Activated CD8-positive, alpha-beta memory T cell treated with anti-CD3 and anti-CD28 coated beads, Interleukin-2, amount 10 ng/mL, durations not matched to agents 7 days and 5 days (primary cell): ENCODE measurements at places on chromosomes 4 and X. TPM values are rescaled to one million over a fixed set of nuclear protein-coding genes. Genes with fewer than 3 reads are reported as not detected.

Gene NHSL2
- 0.45 TPM for total RNA-seq

GRCh38 chr4:109444182-109444844 is 10.7 kb downstream of the SEC24B start:
- DNase-seq: no peak

DNA sequence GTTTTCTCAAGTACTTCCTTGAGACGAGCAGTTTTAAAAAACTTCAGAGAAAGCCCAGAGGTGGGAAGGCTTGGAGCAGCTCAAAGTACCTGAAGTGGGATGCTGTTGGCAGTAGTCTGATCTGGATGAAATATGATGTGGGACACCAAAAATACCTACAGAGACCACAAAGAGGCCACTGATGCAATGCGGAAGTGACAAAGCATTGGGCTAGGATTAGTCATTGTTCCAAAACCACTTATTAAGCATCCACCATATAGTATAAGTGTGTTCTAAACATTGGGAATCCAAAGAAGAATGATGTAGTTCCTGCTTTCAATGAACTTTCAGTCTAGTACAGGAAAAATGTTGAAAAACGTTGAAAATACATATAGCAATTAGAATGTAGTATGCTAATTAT is 386.1 kb upstream of the CNKSR2 start:
- no peak for DNase-seq

Gene IL1RAPL2
- total RNA-seq: not detected

- no peak for DNase-seq
Observed at GRCh38 chr4:112802780-112803179, 165.8 kb downstream of the LARP7 start.

Gene CD38
- 151 TPM for total RNA-seq

- no peak for DNase-seq
Observed at GRCh38 chr4:109411964-109412363, 21.7 kb upstream of the SEC24B start.

- DNase-seq: no peak
Observed at GRCh38 chr4:36290641-36291040, 9.2 kb downstream of the DTHD1 start.

Gene ADGRG4
- total RNA-seq: not detected

GRCh38 chrX:66914080-66914479 is 275.2 kb upstream of the EDA2R start:
- no peak for DNase-seq

GRCh38 chrX:102154218-102154860 is 1.4 kb downstream of the BEX5 start:
- DNase-seq: no peak

- no peak for DNase-seq
Observed at GRCh38 chr4:69999420-69999819, 3.7 kb downstream of the STATH start.

DNA sequence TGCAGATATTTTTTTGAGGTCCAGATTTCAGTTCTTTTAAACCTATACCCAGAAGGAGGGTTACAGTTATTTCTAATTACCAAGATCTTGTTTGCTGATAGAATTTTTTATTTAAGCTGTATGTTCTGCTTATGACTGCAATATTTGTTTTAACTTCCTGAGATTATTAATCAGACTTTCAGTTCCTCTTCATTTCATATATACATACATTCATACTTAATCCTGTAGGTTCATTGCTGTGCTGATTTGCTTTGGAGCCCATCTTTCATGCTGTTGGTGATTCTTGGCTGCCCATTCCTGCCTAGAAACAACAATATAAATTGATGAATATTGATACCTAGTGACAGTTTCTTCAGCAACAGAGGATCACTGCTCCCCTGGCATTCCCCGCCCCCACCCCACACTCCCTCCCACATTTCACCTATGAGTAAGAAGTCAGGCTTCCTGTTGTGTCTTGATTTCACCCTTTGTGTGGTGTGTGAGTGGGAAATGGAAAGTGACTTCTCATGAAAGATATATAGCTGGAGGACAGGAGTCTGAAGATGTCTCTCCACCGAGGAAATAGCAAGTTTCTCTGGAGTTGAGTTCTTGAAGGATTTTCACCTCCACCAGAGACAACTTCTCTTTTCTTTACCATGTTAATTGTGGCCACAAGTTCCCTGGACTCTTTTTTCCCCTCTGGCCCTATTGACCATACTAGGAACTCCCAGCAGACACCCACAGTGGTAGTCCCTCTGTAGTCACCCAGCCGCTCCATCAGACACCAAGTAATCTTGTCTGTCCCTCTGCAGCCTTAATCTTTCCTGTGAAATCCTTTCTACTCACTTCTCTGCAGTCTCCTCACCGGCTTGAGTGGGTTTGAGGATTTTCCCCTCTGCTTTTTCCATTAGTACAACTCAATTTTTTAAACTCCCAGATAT is 118.4 kb downstream of the ASB9 start:
- DNase-seq: peak; percentile 41

- no peak for DNase-seq
Observed at GRCh38 chr4:115215935-115216334, 102.5 kb upstream of the NDST4 start.

- DNase-seq: no peak
Observed at GRCh38 chr4:143402776-143403552, 66.3 kb downstream of the GAB1 start.

- DNase-seq: peak; percentile 49
Observed at GRCh38 chr4:158821228-158821971, 52.6 kb downstream of the FNIP2 start.

- DNase-seq: no peak
Observed at GRCh38 chrX:135425026-135425965, 3.6 kb downstream of the SMIM10L2A start.
